BE2C (cell line): ENCODE measurements at places on chromosomes 11 and 22.
A peak's percentile ranks its signal among the peaks of the same experiment; 100 is the strongest.

- no peak for DNase-seq
Measured at GRCh38 chr11:77397631-77398030, 76.3 kb downstream of the PAK1 start.

DNA sequence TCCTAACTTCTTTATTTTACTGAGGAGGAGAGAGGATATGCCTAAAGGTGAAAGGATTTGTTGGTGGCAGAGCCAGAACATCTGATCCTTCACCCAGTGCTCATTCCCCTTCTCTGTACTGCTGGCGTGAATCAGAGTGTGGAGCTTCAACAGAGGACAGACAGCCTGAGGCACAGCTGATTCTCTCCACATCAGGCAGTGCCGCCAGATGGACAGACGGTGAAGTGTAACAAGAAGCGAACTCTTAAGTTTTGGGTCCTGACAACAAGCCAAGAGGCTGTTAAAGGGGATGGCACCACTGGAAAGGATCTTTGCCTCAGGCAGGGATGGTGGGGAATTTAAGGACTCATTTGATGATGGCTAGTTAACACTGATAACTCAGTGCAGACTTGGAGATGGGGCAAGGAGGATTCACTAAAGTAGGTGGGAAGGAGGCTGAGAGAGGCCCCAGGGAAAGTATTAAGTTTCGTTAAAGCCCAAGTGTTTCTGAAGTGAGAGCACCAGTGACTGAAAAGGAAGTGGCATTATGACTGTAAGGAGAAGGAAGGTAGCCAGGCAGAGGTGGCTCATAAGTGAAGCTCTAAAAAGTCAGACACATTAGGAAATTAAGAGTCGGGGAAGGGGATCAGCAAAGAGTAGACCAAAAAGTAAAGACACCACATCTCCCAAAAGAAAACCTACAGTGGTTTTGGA lies 81.3 kb downstream of the CLPB start:
- DNase-seq = peak; percentile 91

- DNase-seq = no peak
Measured at GRCh38 chr11:27291302-27291889, 71.6 kb downstream of the CCDC34 start.

DNA sequence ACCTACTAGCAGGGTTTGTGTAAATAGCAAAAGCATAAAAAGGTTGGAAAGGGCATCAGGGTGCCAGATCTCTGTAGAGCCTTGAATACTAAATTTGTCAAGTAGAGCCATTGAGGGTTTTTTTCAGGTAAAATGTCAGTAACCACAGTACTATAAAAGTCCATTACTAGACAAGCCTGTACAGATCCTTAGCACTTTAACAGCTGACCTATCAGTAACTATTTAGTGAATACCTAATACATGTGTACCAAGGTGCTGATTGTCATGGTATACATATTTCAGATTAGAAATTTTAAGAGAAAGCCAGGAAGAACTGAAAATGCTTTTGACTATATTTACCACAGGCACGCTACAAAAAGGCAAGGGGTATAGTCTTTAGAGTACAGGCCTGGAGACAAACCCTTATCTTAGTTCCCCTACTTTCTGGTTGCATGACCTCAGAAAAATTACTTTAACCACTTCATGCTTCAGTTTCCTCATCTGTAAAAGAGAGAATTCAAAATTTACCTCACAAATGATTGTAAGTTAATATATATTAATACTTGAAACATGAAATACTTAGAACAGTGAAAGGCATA lies 57.9 kb downstream of the RAB38 start:
- no peak for DNase-seq

DNA sequence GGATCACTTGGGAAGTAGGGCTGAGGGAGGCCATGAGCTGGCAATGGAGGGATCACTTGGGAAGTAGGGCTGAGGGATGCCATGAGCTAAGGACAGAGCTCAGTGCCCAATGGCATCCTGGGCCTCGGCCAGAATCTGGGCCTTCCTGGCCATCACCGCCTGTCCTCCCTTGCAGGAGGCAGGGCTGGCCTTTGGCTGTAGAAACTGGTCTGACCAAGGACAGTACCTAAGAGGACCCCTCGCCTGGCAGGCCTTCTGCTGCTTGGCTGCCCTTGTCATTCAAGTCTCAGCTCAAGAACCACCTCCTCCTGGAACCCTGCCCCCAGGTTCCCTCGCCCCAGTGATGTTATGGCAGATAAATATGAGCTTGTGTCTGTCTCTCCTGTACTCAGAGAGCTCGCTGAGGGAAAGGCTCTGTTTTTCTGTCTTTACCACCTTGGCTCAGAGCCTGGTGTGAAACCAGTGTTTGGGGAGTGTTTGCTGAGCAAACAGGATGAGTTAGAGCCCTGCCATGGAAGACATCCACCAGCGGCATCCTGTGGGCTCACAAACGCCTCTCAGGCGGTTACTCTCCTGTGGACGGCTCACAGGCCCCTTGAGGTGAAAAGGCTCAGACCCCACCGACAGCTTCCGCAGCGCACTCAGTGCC lies 19.3 kb upstream of the RASL10A start:
- no peak for DNase-seq

- DNase-seq = no peak
Measured at GRCh38 chr11:119573858-119574257, 150.9 kb upstream of the THY1 start.

GRCh38 chr11:61009392-61010275 lies 38.2 kb downstream of the CD6 start:
- no peak for DNase-seq

GRCh38 chr22:46132830-46133587 lies 17.3 kb upstream of the PPARA start:
- no peak for DNase-seq

DNA sequence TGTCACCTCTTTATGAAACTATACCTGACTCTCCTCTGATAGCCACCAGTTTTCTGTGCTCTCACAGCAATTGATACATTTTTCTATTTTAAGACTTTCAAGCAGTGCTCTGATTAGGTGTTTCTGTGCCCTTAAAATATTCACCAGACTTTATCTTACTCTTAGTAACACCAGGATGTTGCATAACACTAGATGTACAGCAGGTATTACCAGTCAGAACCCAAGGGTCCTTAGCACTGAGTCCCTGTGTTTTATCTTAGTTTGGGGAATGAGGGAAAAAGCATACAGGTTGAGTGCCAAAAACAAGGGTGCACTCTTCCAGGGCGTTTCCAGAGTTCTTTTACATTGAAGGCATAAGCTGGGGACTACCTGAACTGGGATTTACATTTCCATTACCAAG lies 51.4 kb downstream of the COPB1 start:
- DNase-seq = no peak

GRCh38 chr11:132814410-132814809 lies 717.9 kb downstream of the OPCML start:
- DNase-seq = no peak

GRCh38 chr11:111334532-111335502 lies 36.5 kb downstream of the POU2AF3 start:
- no peak for DNase-seq

DNA sequence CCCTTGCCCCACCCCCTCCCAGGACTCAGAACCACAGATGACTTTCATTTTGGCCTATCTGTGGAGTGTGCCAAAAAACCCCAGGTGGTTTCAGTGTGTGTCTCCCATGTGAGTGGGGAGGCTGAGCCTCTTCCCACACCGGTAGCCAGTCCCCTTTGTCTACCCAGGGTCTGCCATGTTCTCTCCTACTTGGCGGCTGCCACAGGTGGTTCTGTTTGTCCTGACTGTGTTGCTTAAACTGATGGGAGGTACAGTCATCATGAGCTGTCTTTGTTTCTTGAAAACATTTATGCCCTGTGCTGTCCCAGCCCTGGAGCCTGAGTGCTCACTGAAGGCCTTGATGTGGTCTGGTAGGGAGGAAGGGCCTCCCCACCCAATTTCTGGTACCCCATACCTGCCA lies 39.7 kb upstream of the SUSD2 start:
- no peak for DNase-seq

GRCh38 chr11:62988276-62988675 lies 3.5 kb upstream of the SLC22A6 start:
- DNase-seq = no peak

DNA sequence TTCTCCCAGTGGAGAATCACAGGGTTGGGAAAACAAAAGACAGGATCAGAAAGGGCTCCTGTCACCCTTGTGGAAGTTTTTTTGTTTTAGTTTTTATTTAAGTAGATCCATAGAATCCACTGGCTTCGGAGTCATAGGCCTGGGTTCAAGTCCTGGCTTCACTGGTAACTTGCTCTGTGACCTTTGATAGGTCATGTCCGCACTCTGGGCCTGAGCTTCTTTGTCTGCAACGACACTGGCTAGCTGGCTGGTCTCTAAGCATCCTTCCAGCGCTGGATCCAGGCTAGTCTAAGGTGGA lies 1.4 kb downstream of the ZFTA start:
- no peak for DNase-seq
